ENCODE measurements at places on chromosomes 4 and X.

GRCh38 chrX:44908827-44909226, 35.8 kb downstream of the KDM6A start:
- DNase-seq = no peak

DNA sequence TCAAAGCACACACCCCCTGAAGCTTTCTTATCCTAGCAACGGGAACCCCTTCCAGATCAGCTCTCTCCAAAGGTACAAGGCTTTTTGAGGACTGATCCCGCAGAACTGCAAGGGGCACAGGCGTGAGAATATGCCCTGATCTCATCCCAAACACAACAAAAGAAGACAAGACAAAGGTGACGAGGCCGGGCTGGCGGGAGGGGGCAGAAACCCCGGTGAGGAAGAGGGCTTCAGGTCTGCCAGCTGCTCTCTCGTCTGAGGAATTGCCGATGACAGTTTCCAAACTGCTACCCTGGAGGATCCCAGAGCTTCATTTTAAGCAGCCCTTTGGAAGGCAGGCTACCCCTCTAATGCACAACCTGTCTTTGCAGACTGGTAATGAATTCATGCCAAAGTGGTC, 3.4 kb downstream of the HCFC1 start:
- DNase-seq = no peak

DNA sequence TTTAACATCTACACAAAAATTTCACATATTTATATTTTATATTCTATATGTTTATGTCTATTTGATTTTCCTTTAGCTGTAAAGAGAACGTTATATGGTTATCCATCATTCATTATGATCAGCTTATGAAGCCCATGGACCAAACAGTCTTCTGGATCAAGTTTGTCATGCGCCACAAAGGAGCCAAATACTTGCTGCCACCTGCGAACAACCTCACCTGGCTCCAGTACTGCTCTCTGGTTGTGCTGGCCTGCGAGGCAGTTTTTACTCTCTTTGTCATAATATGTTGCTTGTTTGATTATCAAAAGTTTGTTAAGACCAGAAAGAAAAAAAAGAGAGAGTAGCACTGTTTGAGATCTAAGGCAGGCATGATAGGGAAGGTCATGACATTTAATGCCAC, 38.2 kb downstream of the UGT2B7 start:
- DNase-seq = no peak

DNA sequence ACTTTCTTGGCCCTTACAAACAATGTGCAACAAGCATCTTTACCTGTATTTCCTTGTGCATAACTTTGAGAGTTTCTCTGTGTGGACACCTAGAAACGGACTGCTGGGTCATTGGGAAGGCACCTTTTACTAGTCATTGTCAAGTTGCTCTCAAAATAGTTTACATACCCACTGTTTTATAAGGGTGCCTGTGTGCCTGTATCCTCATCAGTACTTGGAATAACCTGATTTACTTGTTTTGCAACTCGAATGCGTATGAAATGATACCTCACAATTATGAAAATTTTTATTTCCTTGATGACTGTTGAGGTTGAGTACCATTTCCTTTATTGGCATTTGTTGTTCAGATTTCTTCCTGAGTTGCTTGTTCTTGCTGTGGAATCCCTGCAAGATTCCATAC, 150.8 kb downstream of the STIM2 start:
- no peak for DNase-seq

- no peak for DNase-seq
Observed at GRCh38 chrX:49992853-49993252, 70.5 kb downstream of the CLCN5 start.

GRCh38 chrX:17521871-17522693, 147.1 kb downstream of the NHS start:
- no peak for DNase-seq

DNA sequence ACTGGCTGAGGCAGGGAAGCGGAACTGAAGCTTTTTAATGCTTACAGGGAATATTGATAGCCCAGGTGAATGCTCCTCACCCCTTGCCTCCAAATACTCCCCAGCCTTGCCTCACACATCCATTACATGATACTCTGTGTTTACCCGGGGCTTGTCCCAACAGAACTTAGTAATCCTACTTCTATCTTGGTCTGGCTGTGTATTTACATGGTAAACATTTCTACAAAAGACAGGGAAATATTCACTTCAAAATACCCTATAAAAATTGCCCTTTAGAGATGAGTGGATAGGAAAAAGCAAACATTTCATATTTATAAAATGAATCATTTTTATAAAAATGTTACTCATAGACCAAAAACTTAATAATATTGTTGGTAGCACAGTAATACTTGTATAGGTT, 120.1 kb downstream of the NHS start:
- no peak for DNase-seq

- no peak for DNase-seq
Observed at GRCh38 chr4:152684007-152684406, 4.2 kb upstream of the TMEM154 start.

- DNase-seq = no peak
Observed at GRCh38 chrX:121863976-121864375, 816.6 kb downstream of the GLUD2 start.

DNA sequence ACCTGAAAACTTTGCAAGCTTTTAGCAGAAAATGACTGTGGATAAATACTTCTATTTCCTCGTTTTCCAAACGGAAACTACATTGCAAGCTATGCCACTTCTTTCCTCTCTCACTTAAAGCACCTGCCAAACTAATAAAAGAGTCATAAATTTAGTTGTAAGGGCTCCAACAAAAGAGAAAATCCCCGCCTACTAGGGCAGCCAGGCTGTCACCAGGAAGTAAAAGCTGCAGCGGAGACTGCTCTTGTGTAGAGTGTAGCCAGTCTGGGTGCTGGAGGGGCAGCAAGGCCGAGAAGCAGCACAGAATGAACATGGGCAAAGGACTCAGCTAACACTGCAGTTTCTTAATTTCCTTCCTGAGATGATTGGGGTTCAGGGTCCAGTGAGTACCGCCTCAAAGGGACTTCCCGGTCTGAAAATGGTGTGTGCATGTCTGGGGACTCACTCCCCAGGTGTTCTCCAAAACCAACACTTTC, 89.3 kb upstream of the MAML3 start:
- DNase-seq = no peak

GRCh38 chr4:188887905-188888304, 748.7 kb downstream of the TRIML1 start:
- no peak for DNase-seq

DNA sequence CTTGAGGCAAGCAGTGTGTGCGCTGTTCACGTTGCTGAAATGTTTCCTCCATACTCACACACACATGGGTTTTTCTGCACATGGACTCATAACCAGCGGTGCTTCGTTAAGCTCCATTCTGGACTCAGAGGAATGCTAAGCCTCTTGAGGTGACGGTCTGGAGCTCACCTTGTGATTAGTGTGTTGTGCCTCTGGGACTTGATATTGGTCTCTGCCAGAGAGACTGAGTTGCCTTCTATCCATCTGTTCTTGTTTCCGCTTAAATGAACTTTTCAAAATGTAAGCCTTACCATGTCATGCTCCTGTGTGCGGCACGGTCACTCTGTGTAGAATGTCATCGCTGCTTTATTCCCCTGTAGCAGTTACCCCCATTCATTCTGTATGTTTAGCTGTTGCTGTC, 42.5 kb downstream of the ADD1 start:
- no peak for DNase-seq

- DNase-seq = no peak
Observed at GRCh38 chr4:84499624-84499982, 511 bp upstream of the NKX6-1 start.

DNA sequence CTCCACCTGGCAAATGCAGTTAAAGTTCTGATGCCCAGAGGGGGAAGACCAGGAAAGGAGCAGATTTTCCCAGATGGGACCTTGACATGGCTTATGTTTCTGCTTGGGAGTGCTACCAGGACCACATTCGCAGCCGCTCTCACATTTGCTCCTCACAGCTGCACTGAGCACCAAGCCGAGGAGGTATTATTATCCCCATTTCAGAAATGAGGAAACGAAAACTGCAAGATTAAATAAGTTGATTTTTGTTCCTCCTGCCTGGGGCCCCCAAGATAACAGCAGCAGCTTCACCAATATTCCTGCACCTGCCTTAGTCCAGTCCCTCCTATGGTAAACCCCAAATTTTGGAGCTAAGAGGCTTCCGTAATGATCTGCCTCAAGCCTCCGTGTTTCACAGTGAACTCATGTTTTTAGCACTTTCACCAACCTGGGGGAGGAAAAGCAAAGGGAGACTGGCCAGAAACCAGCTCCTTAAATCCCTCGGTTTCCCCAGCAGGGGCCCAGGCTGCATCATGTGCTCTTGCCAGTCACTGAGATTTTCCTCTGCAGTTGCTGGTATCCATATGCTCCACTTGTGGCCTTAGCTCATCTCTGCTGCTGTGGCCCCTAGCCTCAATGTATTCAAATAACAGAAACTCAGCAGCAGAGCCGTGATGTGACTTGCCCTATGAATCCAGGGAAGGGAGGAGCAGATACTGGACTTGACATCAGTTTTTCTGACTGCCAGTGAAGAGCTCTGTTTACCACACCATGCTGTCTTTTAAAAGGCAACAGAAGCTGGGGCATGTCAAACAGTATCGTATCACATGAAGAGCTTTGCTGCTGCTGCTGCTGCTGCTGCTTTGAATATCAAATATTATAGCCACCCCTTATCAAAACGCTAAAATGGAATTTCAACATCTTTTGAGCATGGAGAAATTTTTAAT, 95.5 kb upstream of the KLHL13 start:
- no peak for DNase-seq

DNA sequence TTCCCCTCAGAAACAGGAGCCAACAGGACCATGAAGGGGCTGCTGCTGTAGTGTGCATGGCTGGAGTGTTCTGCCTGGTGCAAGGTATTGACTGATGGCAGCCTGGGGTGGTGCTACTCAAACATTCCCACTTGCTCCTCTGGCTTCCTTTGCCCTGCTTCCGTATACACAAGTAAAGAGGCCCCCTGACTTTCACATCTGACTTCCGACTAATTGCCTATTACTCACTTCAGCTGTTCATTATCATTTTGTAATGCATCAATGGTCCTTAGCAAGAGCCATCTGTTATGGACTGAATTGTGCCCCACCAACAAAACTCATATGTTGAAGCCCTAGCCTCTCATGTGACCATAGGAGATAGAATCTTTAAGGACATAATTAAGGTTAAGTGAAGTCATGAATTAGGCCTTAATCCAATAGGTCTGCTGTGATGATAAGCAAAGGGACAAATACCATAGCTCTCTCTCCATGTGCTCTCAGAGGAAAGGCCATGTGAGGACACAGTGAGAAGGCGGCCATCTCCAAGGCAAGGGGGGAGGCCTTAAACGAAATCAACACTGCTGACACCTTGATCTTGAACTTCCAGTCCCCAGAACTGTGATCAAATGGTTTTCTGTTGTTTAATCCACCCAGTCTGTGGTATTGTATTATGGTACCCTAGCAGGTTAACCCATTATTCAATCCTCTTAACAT, 122.5 kb upstream of the CLNK start:
- no peak for DNase-seq

- DNase-seq = no peak
Observed at GRCh38 chrX:155216940-155217440, 730 bp downstream of the VBP1 start.

DNA sequence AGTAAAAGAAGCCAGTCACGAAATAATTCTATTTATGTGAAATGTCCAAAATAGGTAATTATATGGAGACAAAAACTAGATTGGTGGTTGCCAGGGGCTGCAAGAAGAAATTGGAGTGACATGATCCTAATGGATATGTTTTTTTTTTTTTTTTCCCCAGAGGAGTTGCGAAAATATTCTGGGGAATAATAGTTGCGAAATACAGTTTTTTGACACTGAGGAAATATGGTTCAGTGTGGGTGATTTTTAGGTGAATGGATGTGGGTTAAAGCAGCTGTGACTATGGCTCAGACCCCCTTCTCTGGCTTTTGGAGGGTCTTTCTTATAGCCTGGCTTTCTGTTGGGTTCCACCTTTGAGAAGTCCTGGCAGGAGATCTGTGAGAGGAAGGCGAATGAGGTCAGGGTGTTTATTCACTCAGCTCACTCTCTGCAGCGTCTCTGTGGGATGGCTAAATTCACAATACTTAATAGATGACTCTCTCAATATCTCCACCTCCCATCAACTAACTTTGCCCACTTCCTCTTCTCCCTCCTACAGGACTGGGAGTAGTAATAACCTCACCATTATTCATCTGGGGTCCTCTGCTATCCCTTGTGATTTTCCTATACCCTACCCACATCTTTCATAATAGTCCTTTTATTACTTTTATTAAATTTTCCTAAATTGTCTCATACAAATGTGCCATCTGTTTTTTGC, 15.3 kb upstream of the RAB9B start:
- no peak for DNase-seq

- no peak for DNase-seq
Observed at GRCh38 chr4:102438396-102439235, 62.5 kb upstream of the NFKB1 start.

GRCh38 chrX:31147175-31147574, 75.3 kb upstream of the FTHL17 start:
- no peak for DNase-seq

DNA sequence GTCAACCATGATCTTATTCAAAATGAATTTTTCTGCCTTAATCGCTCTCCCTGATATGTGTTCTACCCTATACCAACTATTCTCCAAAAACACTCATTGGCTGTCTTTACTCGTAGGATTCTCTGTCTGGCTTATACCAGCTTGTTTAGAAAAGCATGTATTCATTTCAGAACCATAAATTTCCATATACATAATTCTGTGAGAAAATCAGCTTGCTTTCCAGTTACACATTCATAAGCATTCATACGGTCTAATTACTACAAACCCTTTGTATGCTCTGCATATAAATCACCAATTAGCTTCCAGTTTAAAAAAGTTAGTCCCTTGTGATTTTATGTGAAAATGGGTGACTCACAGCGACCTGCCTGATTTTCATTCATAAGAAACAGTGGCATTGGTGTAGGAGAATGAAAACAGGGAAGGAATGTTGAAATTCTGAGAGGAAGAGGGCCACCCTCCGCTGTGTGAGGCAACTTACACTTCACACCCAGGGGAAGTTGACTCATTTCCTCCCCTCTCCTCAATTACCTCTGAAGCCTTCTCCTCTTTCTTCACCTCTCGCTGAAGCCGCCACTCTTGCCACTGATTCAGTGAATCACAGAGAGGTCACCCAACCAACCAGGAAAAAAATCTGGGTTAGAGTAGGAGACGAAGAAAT, 63.3 kb downstream of the MEPE start:
- no peak for DNase-seq

DNA sequence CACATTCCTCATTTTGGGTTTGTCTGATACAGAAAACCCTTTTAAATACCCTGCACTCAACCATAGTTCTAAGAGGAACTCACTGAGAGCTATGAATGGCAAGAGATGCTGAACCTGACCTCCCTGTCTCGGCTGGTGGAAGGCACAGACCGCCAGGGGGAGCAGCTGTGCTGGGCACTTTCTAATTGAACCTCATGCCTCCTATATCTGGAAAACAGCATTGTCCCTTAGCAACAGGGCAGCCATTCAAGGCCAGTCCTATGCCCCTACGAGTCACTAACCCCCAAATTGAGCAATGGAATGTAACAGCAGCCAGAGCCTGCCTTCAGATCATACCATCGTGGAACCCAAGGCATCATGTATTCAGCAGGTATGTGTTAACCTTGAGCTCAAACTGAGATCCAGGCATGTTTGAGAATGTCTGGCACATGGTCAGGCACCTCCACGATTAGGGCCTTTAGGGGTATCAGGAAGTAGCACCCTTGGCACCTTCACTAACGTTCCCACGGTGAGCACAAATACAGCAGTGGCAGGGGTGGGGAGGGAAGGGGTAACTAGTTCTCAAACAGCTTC, 5.1 kb downstream of the USP27X start:
- DNase-seq = peak; percentile 3
